Fibroblast of villous mesenchyme (primary cell): ENCODE measurements at places on chromosomes 6 and 20.

DNA sequence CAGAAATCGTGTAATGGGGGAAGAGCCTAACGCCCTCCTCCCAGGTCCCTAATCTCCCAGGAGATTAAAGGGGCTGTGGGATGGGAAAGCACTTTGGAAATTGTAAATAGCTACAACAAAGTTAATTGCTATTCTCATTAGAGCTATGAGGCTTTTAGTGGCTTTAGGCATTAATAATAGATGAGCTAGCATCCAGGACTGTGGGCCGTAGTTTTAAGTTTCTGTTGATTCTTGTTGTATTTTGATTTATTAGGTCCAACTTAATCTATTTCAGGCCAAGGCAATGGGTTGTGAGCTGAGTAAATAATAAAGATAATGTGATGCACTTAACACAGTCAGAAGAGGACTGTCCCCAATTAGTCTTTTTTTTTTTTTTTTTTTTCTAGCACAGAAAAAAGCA lies 67.7 kb downstream of the ANKRD6 start:
- no peak for DNase-seq

- peak; percentile 75 for DNase-seq
Measured at GRCh38 chr6:142844065-142844755, 100.8 kb downstream of the HIVEP2 start.

DNA sequence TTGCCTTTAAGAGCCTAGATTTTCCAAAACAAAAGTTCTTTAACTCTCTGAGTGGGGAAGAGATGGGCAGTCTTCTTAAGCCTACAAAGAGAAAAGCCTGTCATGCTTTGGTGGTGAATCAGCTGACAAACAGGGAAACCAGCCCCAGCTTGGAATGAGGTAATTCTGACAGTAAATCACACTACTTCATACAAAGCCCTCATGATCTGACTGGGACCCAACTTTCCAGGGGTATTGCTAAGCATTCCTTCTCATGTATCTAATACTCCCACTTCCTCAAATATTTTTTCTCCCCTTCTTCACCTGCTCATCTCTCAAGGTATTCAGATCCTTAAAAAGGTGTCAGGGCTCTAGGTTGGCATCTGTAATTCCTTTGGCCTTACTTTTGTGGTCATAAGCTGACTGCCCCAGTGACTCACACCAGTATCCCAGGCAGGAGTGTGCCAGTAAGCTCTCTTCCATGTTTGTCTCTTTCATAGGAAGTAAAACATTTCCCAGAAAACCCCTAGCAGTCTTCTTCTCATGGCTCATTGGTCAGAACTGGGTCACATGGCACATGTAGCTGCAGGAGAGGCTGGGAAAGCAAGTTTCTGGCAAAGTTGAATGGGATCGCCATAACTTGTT lies 15.0 kb upstream of the TBC1D22B start:
- DNase-seq: peak; percentile 99

- no peak for DNase-seq
Measured at GRCh38 chr6:53696341-53696740, 30.8 kb upstream of the KLHL31 start.

DNA sequence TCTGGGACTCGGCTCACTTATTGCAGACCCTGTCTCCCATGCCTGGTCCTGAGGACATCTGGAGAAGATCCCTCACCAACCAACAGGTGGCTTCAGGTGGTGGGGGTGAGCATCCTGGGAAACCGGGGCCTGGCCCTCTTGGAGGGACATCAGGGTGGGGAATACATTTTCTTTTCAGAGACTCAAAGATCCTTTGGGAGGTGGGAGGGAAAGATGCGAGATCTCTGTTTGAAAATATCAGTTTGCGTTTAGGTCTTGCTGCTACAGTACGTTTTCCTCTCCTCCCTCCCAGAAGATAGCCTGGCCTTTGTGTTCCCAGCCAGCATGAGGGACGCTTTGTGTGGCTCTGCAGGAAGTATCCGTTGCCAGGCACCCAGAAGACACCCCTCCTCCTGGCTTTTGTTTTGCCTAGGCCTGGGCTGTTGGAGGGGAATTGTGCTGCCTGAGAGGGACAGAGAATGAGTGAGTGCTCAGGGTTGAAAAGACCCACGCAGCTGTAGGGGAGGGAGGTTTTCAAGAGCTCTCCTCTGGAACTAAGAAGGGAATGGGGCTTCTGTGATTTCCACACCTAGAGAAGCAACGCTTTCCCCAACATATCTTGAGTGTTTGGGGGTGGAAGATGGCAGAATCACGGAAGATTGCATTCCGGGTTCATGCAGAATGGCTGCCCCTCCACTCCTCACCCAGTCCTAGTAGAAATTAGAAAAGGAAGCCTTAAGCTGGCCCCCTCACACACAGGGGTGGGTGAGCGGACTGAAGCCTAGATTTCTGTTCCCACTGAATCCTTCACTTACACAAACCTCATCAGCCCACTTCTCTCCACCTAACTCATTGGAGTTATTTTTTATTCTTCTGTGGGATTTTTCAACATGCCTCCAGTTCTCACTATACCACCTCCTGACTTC lies 22.0 kb upstream of the SLC2A12 start:
- no peak for DNase-seq

GRCh38 chr6:168017629-168018028 lies 20.2 kb downstream of the KIF25 start:
- DNase-seq: peak; percentile 34
